ENCODE measurements at places on chromosomes 5 and 9.

DNA sequence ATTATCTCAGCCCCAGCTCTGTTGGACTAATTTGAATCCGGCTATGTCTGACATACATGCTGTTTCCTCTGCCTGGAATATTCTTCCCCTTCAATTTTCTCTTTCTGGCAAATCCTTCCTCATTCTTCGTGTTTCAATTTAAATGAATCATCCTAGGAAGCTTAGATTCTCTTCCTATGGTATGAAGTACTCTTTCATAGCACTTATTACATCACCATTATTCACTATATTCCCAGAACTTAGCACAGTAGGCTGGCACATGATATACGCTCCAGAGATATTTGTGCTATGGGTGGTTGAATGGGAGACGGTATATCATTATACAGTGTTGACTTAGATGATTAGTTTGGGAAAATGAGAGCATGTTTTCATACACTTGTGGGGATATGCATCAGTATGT is 91.0 kb upstream of the JAK2 start:
- no peak for DNase-seq
- H3K27ac ChIP-seq, result no peak overlapping the region
- no peaks in the 10 kb centered on the region for H3K4me1 ChIP-seq
- no peak overlapping the region for H3K4me3 ChIP-seq

GRCh38 chr9:74848153-74848525 is 39.6 kb downstream of the TRPM6 start:
- no peak for DNase-seq
- no peaks in the 10 kb centered on the region for H3K4me1 ChIP-seq
- no peaks in the 10 kb centered on the region for H3K36me3 ChIP-seq
- no peak overlapping the region for H3K27ac ChIP-seq

GRCh38 chr5:1726956-1727355 is 72.7 kb downstream of the MRPL36 start:
- no peaks in the 10 kb centered on the region for H3K27me3 ChIP-seq
- H3K36me3 ChIP-seq, result no peaks in the 10 kb centered on the region
- H3K4me1 ChIP-seq, result peaks cover 3% of the 10 kb centered on the region
- no peak overlapping the region for H3K27ac ChIP-seq
- DNase-seq, result no peak

- no peaks in the 10 kb centered on the region for H3K27me3 ChIP-seq
- no peaks in the 10 kb centered on the region for H3K4me1 ChIP-seq
- no peaks in the 10 kb centered on the region for H3K36me3 ChIP-seq
- H3K27ac ChIP-seq, result no peak overlapping the region
- no peak overlapping the region for H3K4me3 ChIP-seq
These were observed 700.2 kb downstream of the IRX1 start for GRCh38 chr5:4295663-4296339.

DNA sequence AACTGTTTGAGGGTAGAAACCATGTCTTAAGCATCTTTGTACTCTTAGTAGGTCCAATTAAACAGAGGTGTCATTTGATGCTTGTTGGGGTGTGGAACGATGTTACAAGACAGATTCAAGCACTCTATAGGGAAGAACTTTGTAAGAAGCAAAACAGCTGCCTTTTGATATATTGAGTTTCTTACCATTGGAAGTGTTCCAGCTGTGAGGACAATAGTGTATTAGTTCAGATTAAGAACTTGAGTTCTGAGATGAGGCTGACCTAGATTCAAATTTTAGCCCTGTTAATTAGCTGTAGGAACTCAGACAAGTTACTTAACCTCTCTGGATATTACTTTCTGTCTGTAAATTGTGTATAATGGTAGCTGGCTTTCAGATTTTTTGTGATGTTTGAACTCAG is 19.6 kb upstream of the ZNF462 start:
- no peaks in the 10 kb centered on the region for H3K27me3 ChIP-seq
- no peaks in the 10 kb centered on the region for H3K4me1 ChIP-seq
- H3K27ac ChIP-seq, result no peak overlapping the region
- H3K36me3 ChIP-seq, result no peaks in the 10 kb centered on the region

DNA sequence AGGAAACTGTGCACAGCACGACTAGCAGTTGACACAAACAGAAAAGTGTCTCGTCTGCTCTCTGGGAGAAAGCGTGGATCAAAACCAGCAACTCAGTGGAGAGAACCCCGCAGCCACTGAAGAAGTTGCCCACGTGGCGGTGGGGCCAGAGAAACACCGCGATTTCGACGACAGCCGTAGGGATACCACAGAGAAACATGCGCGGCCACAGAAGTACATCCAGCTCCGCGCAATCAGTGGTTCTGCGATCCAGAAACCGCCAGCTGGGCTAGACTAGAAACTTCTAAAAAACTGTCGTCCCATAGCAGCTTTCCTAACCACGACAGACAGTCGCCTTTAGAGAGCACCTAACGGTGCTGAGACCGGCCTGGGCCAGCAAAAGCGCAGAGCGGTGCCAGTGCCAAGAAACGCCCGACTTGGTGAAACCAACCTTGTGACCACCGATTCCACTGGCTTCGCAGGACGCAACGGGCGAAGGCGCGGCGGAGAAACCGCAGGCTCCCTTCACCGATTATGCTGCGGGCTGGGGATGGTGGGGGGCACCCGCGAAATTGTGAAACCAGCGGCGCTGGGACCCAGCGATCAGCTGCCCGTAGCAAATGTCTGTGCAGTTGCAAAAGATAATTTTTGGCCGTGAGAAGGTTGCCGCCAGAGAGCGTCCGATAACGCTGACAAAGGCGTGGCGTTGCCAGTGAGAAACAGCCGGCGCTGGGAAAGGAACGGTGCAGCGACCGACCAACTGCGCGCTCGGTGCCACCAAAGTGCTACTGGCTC is 2.7 kb upstream of the ANXA2R start:
- H3K4me1 ChIP-seq, result peaks cover 5% of the 10 kb centered on the region
- no peaks in the 10 kb centered on the region for H3K36me3 ChIP-seq
- peak overlapping the region; percentile 33 for H3K4me3 ChIP-seq
- no peak overlapping the region for H3K27ac ChIP-seq
- DNase-seq, result peak; percentile 72

- H3K27ac ChIP-seq, result peak overlapping the region; percentile 79
- H3K4me1 ChIP-seq, result peaks cover 15% of the 10 kb centered on the region
- DNase-seq, result peak; percentile 59
- no peaks in the 10 kb centered on the region for H3K27me3 ChIP-seq
- no peak overlapping the region for H3K4me3 ChIP-seq
These were observed 77.9 kb downstream of the FNBP1 start for GRCh38 chr9:129964901-129965734.

GRCh38 chr5:89418407-89419085 is 535.6 kb upstream of the MEF2C start:
- no peak overlapping the region for H3K4me3 ChIP-seq
- DNase-seq, result no peak
- H3K27ac ChIP-seq, result no peak overlapping the region
- H3K36me3 ChIP-seq, result no peaks in the 10 kb centered on the region
- H3K27me3 ChIP-seq, result no peaks in the 10 kb centered on the region

DNA sequence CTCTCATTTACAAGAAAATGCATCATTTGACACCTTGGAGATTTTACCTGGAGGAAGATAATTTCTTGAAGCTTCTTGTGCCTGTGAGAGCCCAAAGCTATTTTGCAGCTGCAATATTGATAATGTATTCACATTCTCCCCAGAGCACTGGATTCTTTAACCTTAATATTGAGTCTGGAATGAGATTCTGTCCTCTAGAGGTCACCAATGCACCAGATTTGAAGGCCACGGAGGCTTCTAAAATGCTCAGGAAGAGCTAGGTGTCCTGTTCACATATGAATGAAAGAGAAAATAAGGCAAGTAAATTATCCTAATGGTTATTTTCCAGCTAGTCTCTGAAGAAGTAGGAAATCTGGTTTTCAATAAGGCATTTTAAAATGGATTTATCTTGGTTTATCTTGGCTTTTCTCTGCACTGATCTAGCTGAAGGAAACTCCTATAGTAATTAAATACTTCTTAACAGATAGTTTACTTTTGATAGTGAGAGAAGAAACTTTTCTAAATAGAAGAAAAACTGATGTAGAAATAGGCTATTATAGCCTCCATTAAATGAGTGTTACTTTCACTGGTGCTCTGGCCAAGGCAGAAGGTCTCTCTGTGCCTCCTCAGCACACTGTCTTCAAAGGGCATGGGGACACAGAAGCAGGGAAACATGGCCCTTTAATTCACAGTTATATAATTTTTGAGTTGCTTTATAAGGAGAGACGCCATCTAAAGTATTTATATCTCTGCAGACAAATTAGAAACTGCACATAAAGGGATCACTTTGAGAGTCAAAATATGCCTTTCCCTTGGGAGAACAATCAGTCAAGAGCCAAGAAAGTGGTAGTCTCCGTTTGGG is 297.0 kb upstream of the ACTBL2 start:
- H3K4me1 ChIP-seq, result no peaks in the 10 kb centered on the region
- H3K36me3 ChIP-seq, result no peaks in the 10 kb centered on the region
- no peaks in the 10 kb centered on the region for H3K27me3 ChIP-seq
- DNase-seq, result peak; percentile 73
- H3K4me3 ChIP-seq, result no peak overlapping the region

DNA sequence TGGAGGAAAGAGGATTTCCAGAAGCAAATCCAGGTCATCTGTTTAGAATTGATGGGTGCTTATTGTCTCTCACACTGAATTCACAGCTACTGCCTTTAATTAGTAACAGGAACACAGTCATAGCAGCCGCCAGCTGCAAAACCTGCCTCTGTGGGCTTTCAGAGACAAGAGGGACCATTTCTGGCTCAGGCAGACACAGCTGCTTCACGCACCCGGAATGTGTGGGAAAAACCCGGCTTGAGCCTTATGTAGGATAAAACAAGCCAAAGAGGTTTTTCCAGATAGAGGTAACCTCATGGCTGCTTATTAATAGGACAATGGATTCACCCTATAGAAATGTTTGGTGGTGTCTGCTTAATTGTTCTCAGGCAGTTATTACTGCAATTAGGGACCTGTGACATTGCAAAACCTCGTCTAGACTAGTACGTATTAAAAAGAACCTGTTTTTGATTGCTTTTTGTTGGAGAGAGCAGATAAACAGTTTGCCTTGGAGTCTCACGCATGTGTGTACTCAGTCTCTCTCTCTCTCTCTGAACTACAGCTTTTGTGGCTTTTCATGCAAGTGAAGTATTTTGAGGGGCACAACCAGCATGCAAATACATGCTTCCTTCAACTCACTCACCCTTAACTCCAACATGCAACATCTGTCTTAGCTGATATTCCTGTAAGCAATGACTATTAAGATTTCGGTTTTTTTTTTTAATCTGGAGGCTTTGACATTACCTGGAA is 302.7 kb downstream of the PLK2 start:
- no peak for DNase-seq
- H3K27ac ChIP-seq, result no peak overlapping the region
- no peaks in the 10 kb centered on the region for H3K36me3 ChIP-seq

DNA sequence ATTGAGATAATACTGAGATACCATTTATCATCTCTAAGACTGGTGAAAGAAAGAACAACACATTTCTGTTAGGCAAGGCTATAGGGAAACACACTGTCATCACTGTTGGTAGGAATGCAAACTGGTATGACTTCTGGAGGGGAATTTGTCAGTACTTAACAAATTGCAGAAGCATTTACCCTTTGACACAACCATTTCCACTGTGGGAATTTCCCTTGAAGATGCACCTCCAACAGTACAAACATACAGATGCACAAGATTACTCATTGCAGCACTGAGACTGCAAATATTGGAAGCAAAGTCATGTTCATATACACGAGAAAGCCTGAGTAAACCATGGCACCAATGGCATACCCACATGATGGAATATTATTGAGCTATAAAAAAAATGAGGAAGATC is 17.6 kb downstream of the GM2A start:
- H3K36me3 ChIP-seq, result peaks cover 1% of the 10 kb centered on the region
- no peak for DNase-seq
- H3K4me3 ChIP-seq, result no peak overlapping the region
- H3K27me3 ChIP-seq, result no peaks in the 10 kb centered on the region
- no peak overlapping the region for H3K27ac ChIP-seq

DNA sequence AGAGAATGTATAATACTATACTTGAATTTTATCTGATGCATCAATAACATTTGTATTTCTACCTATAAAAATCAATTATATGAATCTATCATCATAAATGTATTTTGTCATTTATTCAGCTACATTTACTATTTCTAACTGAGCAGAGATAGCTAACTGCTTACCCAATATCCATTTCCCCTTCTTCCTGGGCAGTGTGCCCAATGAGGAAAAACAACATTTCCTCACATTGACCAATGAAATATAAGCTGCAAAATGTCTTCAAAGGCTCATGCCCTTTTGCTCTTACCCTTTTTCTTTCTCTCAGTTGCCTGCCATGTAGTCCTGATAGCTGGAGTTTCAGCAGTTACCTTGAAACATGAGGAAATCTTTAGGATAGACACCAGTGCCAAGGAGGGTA is 385.8 kb upstream of the PCSK5 start:
- no peaks in the 10 kb centered on the region for H3K4me1 ChIP-seq
- H3K4me3 ChIP-seq, result no peak overlapping the region
- H3K27me3 ChIP-seq, result no peaks in the 10 kb centered on the region
- no peaks in the 10 kb centered on the region for H3K36me3 ChIP-seq

- DNase-seq, result no peak
- no peaks in the 10 kb centered on the region for H3K4me1 ChIP-seq
- H3K27me3 ChIP-seq, result no peaks in the 10 kb centered on the region
- H3K36me3 ChIP-seq, result no peaks in the 10 kb centered on the region
- no peak overlapping the region for H3K4me3 ChIP-seq
These were observed 84.9 kb downstream of the FBN2 start for GRCh38 chr5:128453121-128453520.

GRCh38 chr5:43304525-43304924 is 8.7 kb downstream of the HMGCS1 start:
- peaks cover under 1% of the 10 kb centered on the region for H3K36me3 ChIP-seq
- no peak for DNase-seq
- peaks cover 1% of the 10 kb centered on the region for H3K4me1 ChIP-seq
- no peak overlapping the region for H3K27ac ChIP-seq
- no peaks in the 10 kb centered on the region for H3K27me3 ChIP-seq

DNA sequence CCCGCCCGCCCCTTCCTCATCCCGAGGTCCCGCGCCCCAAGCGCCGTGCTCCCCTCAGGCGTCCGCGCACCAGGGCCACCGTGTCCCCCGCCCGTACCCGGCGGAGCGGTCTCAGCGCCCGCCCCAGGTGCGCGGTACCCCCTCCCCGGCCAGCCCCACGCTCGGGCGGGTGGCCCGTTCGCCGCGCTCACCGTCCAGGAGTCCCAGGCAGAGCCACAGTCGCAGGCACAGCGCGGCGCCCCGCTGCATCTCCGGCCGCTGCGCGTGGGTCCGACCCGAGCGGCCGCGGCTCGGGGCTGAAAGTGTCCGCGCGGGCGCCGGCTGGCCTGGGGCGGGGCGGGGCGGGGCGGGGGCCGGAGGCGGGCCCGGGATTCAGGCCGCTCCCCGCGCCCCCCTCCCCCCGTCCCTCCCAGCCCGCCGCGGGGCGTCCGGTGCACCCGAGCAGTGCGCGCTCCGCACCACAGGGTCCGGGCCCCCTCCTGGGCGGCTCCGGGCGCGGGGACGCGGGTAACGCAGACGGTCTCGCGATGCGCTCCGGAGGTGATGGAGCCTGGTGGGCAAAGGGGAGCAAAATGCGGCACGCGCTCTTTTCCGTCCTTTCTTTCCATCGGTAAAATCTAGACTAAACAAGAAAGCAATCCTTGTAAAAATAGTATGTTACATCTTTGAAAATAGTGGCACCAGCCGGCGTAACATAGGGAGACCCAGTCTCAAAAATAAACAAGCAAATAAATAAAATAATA is at the start of gene FLT4:
Gene FLT4 (minus strand): TSS at position 304 of the 743 bp plus-strand sequence. CDS start 55 bp downstream, at position 249.
- no peak for DNase-seq
- peak within 1 kb of the TSS; percentile 51 for H3K4me3 ChIP-seq
- H3K36me3 ChIP-seq, result no peaks in the 10 kb centered on the region
- H3K4me1 ChIP-seq, result no peaks in the 10 kb centered on the region
- H3K27me3 ChIP-seq, result peaks cover 21% of the 10 kb centered on the region

- no peak for DNase-seq
- no peaks in the 10 kb centered on the region for H3K36me3 ChIP-seq
- peaks cover 12% of the 10 kb centered on the region for H3K27me3 ChIP-seq
These were observed 40.6 kb downstream of the TMEM174 start for GRCh38 chr5:73213566-73213998.

All from mesendoderm (in vitro differentiated cells).